ENCODE measurements at places on chromosomes 1 and 21.

GRCh38 chr1:1773874-1774273 lies 4.4 kb downstream of the NADK start:
- DNase-seq: no peak

DNA sequence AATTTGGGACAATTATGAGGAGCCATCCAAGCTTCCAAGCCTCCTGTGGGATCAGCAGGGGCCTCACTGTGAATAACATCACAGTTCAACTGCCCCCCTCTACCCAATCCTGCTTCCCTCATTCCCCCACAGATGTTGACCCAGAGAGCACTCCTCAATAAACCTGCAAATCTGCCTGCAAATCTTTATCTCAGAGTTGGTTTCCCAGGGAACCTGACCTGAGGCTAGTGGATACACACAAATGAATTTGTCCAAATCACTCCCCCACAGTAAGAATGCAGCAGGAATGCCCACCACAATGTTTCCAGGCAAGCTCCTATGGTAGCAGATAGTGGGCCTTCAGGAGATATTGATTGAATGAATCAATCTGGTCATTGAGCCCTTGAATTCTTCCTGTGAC lies 56.4 kb upstream of the HIVEP3 start:
- DNase-seq: no peak

DNA sequence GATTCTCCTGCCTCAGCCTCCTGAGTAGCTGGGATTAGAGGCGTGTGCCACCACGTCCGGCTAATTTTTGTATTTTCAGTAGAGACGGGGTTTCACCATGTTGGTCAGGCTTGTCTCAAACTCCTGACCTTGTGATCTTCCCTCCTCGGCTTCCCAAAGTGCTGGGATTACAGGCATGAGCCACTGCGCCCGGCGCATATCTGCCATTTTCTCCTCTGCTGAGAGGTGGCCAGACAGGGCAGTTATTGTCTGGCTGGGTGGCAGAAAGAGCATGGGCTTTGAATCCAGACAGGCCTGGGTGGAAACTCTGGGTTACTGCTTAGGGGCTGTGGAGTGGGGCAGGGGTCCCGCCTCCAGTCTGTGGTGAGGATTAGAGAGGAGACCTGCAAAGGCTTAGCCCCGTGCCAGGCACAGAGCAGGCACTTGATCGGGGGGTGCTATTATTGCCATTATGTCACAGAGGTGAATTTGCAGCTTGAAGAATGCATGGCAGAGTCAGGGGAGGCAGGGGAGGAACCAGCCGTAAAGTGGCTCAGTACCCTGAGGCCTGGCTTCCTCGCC lies 73.9 kb downstream of the MAN1C1 start:
- no peak for DNase-seq

DNA sequence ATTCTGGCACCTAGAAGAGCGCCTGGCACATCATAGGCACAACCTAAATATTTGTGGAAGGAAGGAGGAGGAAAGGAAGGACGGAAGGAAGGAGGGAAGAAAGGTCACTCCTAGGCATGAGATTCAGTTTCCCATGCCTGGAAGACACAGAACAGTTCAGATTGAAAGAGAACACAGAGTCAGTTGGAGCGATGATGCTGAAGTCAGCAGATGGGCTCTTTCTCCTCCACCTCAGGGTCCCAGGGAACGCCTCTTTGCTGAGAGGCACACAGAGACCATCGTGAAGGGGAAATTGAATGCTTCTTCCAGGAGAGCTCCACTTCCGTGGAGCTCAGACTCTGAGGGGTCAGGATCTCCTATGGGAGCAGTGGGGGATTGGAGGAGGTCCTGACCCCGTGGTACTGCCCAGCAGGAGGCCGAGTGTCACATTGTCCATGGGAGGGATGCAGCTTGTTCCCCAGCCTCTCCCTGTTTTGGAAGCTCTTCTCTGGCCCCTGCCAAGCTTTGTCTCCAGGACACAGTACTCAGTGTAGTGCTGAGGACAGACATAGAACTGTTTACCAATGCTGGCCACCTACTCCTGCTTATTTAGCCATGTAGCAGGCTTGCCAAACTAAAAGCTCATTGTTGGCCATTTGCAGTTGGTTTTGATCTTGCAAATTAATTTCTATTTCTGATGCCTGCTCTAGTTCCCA lies 2.4 kb downstream of the MYBPHL start:
- DNase-seq: no peak

DNA sequence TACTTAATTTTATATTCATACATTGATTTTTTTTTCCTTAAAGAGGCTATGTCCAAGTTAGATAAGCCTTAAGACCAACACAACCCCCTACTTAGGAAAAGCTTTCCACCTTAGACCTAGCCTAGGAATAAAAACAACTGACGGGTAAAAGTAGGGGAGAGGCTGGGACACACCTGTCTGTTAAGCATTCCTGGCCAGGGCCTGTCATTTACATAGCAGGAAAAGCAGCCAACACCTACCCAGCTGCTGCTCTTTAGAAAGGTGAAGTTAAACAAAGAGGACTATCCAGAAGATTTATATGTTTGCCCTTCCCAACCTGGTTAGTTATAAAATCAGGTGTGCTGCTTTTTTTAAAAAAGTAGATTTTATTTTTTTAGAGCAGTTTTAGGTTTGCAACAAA lies 29.1 kb upstream of the SAMD13 start:
- no peak for DNase-seq

DNA sequence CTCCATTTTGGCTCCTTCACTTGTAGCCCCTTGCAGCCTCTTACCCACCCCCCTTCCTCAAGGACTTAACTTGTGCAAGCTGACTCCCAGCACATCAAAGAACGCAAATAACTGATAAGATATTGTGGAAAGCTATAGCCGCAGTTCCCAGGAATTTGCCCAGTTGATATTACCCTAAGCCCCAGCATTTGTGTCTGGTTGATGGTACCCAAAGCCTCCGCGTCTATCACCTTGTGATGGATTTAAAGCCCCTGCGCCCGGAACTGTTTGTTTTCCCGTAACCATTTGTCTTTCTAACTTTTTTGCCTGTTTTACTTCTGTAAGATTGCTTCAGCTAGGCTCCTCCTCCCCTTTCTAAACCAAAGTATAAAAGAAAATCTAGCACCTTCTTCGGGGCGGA lies 5.9 kb downstream of the YARS1 start:
- DNase-seq: no peak

DNA sequence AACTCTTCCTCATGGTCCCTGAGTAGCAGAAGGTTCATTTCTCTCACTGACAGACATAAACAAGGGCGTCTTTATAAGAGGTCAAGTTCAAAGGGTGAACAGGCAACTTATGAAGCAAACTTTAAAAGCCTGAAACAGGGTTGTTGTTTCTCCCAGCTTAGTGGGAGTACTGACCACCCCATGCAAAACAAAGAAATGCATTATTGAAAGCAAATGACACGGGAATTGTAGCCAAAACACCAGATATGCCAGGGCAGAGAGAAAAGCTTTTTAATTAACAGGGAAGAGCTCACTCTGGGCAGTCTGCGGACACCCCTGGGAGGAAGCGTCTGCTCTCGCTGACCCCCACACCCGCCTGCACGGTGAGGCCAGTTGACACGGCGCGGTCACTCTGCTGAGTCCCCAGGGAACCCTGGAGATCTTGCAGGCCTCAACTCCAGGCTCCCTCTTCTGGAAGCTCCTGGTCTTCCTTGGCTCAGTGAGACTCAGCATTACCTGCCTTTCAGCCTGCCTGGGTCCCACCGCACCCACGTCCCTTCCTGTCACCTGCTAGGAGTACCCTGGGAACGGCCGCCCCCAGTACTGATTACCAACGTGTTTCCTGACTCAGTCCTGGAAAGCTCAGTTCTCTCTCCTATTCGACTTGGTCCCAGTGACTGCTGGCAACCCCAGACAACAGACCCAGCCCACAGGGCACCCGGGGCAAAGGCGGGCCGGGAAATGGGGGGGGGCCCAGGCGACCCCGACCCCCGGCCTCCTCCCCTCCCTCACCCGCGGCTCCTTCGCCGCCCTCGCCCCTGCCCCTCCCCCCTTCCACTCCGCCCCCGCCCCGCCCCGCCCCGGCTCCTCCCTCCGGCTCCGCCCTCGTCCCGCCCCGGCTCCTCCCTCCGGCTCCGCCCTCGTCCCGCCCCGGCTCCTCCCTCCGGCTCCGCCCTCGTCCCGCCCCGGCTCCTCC lies 972 bp downstream of the CFAP410 start:
- peak; percentile 70 for DNase-seq

DNA sequence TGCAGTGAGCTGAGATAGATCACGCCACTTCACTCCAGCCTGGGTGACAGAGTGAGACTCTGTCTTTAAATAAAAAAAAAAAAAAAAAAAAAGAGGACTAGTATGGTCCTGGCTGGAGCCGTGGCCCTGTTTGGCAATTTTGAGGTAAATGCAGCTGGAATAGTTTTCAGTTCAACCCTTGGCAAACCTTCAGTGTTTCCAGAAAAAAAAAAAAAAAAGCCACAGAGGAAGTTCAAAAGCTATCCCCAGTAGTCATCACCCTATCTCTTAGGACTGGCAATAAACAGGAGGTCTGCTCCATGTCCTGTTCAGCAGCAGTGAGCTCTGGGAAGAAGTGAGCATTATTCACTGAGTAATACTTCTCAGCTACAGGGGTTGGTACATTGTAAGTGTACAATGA lies 56.8 kb upstream of the ERRFI1 start:
- no peak for DNase-seq

DNA sequence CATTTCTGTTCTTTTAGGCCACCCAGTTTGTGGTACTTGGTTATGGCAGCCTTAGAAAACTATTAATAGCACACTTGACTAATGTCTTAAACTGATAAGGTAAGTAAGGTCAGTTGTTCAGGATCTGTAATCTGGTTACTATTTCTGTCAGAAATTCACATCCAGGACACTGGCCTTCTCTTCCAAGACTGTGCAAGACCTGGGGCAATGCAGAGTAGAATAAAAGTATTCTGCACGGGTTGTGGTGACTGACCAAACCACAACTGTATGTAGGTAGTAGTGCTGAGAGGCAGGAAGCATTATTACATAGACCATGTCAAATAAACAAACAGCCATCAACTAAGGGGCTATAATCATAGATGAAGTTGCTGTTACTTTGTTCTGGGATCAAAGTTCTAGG lies 46.7 kb downstream of the WARS2 start:
- DNase-seq: no peak

DNA sequence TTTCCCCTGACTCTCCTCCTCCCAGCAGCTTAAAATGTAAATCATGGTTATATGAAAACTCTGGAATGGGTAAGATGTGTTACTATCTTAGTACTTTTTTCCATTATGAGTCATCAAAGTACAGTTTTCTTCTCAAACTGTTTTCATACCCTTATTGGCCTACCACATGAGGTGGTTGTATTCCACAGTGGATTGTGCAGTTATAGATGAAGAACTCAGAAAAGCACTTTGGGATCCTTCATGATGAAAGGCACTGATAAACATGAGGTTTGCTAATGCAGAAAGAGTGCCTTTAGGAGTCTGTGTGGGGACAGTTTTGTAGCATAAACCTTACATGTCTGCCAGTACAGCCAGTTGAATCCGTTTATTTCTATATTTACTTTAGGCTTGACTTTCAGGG lies 32.0 kb upstream of the MYOCOS start:
- DNase-seq: no peak

GRCh38 chr21:40640266-40640789 lies 206.6 kb downstream of the DSCAM start:
- no peak for DNase-seq

DNA sequence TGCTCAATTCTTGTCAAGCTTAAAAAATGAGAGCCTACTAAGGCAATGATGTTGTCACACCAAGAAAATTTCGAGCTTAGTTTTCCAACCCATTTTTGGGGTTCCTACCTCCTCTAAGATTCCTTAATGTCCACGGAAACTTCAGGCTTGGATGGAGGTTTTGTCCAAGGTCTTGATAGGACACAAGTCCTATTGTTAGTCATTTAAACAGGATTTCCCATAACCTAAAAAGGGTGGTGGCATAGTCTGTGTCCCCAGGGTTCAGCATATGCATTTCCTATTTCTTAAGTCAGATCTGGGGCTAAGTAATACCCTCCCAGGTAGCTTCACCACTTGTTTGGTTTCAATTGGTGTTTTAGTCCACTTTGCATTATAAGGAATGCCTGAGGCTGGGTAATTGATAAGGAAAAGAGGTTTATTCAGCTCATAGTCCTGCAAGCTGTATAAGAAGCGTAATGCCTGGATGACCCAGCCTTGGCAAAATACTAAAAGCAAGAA lies 10.9 kb upstream of the PADI2 start:
- no peak for DNase-seq

DNA sequence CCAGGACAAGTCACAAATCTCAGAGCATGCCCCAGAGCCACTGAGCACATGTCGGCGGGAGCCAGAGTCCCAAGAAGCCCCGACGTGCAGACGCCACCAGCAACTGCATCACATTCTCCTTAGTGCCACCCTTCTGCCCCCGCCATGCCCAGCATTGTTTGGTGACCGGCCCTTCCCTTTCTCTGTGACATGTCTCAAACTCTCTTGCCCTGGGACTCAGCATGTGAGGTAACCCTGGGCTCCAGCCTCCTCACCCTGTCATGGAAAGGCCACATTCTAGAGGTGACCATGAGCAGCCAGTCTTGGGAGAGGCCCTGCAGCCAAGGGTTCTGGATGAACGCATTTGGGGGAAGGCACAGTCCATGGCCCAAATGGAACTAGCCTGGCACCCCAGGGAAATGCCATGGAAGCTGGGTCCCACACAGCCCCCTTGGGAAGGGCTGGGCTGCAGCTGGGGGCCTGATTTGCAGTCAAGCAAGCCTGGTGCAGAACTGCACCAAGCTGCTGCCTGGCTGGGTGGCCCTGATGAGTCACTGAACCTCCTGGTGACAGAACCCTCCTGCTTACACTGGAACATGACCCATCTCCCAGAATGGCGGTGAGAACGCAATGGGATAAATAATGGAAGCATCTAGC lies 94.4 kb downstream of the ITPKB start:
- no peak for DNase-seq

- peak; percentile 42 for DNase-seq
Observed at GRCh38 chr1:204714861-204715511, 29.4 kb upstream of the LRRN2 start.

- no peak for DNase-seq
Observed at GRCh38 chr1:156826630-156827029, 10.0 kb upstream of the SH2D2A start.

- peak; percentile 10 for DNase-seq
Observed at GRCh38 chr1:28064064-28064463, 24.3 kb downstream of the EYA3 start.

DNA sequence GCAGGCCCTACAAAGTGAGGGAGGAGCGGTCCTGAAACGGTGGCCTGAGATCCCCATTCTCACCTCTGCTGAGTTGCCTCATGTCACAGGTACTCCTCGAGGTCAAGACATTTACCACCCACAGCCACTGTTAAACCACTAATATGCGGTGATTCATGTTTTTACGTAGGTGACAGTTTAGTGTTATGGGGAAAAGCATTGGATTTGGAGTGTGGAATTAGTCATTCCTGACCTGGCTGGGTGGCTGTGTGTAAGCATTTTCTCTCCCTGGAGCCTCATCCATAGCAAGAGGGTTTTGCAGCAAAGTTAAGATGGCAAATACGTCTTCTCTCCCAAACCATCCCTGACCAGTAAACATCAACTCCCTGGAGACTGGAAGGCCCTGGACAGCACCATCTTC lies 57.8 kb upstream of the KCNJ6 start:
- DNase-seq: no peak

GRCh38 chr1:154434346-154435085 lies 29.4 kb downstream of the IL6R start:
- no peak for DNase-seq
